ENCODE measurements at places on chromosomes 16 and 17. TPM values are rescaled to one million over a fixed set of nuclear protein-coding genes. Genes with fewer than 3 reads are reported as not detected.

DNA sequence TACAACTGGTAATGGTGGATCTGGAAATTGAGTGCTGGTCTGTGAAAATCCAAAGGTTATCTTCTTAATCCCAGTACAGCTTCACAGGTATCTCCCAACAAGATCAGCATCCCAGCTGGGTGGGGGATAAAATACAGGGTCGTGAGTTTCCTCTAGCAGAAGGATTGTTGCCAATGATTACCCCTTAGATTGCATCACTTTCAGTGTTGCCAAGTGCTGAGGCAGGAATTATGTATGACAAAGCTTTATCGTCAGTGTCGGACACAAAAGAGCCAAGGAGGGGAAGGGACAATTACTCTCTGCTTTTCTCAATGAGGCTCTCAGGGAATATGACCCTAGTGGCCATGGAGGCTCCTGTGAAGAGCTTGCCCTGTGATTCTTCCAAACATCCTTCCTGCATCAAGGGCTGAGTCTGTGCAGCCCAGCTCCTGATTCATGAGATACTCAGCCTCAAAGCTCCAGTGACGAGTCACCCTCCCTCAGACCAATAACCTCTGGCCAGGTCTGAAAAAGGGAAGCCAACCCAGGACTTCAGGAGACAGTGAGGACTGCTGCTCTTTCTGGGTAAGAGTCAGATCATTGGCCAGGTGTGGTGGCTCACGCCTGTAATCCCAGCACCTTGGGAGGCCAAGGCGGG is 15.0 kb downstream of the OR1F1 start:
- peaks cover 16% of the 10 kb centered on the region for H3K27me3 ChIP-seq
- no peaks in the 10 kb centered on the region for H3K36me3 ChIP-seq

DNA sequence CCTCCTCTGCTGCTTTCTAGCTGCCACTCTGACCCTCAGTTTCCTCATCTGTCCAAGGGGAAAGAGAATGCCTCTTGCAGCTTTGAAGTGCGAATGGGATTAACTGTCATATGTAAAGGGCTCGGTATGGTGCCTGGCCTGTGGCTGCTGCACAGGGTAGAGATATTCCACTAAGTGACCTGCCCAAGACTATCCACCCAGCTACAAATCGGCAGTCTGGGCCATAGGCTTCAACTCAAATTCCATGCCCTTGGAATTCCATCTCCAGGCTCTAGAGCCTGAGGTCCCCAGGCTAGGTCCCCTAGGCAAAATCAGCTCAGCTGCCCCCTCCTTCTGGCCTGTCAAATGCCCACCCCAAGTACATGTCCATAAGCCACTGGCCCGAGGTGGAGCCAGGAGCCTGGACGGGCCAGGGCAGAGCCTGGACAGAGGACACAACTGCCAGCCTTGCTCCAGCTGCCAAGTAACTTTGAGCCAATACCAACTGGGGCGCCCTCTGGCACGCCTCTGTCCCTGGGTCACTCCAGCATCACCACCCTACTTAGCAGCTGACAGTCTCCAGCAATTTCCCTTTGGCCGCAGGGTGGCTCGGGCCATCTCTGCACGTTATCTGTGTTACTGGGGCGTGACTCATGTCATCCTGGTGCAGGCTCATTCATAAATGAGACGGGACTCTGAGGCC is 57.2 kb downstream of the SDK2 start:
- H3K36me3 ChIP-seq, result peaks cover 7% of the 10 kb centered on the region
- no peak overlapping the region for H3K4me3 ChIP-seq
- peaks cover 2% of the 10 kb centered on the region for H3K27me3 ChIP-seq
- no peak overlapping the region for H3K27ac ChIP-seq
- H3K4me1 ChIP-seq, result peaks cover 28% of the 10 kb centered on the region
- no peak for DNase-seq

DNA sequence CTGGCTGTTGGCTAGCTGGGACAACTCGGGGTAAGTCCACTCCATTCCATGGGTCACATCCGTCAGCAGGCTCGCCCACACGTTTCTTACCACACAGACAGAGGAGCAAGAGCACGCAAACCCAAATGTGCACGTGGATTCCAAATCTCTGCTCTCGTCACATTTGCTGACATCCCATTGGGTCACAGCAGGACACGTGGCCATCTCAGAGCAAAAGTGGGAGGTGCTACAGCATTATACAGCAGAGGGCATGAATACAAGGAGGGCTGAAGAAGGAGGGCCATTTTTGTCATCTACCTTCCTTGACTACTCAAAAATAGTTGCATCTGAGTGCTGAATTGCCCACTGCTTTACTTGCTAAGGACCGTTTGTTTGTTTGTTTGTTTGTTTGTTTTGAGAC is 84.7 kb downstream of the RBBP6 start:
- no peak overlapping the region for H3K4me3 ChIP-seq
- H3K27ac ChIP-seq, result no peak overlapping the region
- H3K36me3 ChIP-seq, result peaks cover 3% of the 10 kb centered on the region

- H3K4me3 ChIP-seq, result no peak overlapping the region
- no peaks in the 10 kb centered on the region for H3K4me1 ChIP-seq
- no peak overlapping the region for H3K27ac ChIP-seq
- no peaks in the 10 kb centered on the region for H3K36me3 ChIP-seq
Observed at GRCh38 chr17:35548208-35548810, 10.8 kb upstream of the SLFN12L start.

DNA sequence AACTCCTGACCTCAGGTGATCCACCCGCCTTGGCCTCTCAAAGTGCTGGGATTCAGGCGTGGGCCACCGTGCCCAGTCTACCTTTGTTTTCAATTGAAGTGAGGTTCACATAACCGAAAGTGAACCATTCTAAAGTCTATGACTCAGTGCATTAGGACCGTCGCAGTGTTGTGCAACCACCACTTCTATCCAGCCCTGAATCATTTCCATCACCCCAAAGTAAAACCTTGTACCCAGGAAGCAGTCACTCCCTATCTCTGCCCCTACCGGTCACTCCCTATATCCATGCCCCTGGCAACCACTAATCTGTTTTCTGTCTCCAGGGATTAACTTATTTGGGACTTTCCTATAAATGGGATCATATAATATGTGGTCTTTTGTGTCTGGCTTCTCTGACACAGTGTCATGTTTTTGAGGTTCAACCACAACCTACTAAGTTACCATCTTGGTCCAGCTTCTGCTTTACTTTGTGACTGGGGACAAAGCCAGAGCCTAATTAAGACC is 28.3 kb upstream of the CDC42EP4 start:
- H3K4me3 ChIP-seq, result no peak overlapping the region
- peak overlapping the region; percentile 93 for H3K27ac ChIP-seq
- peaks cover 83% of the 10 kb centered on the region for H3K4me1 ChIP-seq
- no peaks in the 10 kb centered on the region for H3K27me3 ChIP-seq
- peaks cover 23% of the 10 kb centered on the region for H3K36me3 ChIP-seq

DNA sequence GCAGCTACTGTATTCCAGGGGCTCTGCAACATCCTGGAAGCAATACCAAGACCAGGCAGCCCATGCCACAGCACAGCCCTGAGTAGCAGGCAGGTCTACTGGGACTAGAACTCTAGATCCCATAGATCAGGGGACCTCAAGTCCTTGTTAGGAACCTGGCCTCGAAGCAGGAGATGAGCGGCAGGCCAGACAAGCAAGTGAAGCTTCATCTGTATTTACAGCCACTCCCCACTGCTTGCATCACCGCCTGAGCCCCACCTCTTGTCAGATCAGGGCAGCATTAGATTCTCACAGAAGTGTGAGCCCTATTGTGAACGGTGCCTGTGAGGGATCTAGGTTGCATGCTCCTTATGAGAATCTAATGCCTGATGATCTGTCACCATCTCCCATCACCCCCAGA is 295.7 kb upstream of the TNRC6C start:
- H3K4me1 ChIP-seq, result no peaks in the 10 kb centered on the region
- no peak for DNase-seq
- no peak overlapping the region for H3K27ac ChIP-seq
- no peak overlapping the region for H3K4me3 ChIP-seq

GRCh38 chr17:74898376-74898946 is 5.0 kb upstream of the FADS6 start:
- peaks cover 6% of the 10 kb centered on the region for H3K4me1 ChIP-seq
- no peak overlapping the region for H3K27ac ChIP-seq
- peaks cover 28% of the 10 kb centered on the region for H3K27me3 ChIP-seq

DNA sequence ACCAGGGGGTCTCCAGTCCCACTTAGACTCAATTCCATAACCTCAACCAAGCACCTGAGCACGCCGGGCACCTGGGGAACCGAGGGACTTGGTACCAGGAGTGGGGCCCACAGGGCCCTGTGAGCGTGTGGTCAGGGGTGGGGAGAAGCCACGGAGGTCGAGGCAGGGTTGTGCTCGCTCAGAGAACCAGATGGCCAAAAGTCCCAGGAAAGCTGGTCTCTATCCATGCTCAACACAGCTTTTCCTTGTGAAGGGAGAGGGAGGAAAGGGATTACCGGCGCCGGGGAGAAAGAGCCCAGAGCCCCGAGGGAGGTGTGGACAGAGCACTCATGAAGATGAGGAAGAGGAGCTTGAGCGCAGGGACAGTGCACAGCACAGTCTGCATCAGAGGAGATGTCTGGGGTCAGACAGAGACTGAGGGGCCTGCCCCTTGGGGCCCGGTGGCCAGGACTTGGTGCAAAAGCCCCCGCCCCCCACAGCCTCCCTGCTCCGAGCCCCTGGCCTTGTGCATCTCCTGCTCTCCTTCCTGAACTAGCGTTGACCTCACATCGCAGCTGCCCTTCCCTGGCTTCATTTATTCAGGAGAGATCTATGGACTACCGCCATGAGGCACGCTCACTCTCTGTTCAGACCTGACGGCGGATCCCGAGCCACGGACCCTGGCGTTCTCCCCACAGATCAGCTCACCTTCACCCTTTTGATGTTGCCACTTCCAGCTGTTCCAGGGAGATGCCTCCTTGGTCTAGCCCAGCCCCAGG is 355.4 kb upstream of the TNRC6C start:
- peaks cover 27% of the 10 kb centered on the region for H3K4me1 ChIP-seq
- peaks cover 2% of the 10 kb centered on the region for H3K36me3 ChIP-seq
- no peaks in the 10 kb centered on the region for H3K27me3 ChIP-seq
- no peak overlapping the region for H3K4me3 ChIP-seq
- H3K27ac ChIP-seq, result peak overlapping the region; percentile 15

DNA sequence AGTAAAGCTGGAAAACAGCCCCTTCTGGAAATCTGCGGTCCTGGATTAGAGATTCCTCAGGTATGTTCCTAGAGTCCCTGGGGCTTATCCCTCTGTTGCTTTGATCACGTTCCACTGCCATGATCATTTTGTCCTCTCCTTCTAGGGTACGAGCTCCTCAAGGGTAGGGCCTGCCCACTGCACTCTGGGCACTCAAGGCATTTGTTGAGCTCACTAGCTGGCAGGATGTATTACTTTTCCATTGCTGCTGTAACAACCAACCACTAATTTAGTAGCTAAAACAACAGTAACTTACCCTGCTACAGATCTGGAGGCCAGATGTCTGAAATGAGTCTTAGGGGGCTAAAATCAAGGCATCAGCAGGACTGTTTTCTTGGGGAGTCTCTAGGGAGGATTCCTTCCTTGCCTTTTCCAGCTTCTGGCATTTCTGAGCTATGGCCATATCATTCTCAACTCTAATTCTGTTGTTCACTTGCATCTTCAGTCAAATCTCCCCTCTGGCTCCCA is 65.7 kb downstream of the ARSG start:
- DNase-seq, result no peak
- H3K27ac ChIP-seq, result no peak overlapping the region
- H3K27me3 ChIP-seq, result no peaks in the 10 kb centered on the region
- H3K36me3 ChIP-seq, result no peaks in the 10 kb centered on the region
- no peak overlapping the region for H3K4me3 ChIP-seq

DNA sequence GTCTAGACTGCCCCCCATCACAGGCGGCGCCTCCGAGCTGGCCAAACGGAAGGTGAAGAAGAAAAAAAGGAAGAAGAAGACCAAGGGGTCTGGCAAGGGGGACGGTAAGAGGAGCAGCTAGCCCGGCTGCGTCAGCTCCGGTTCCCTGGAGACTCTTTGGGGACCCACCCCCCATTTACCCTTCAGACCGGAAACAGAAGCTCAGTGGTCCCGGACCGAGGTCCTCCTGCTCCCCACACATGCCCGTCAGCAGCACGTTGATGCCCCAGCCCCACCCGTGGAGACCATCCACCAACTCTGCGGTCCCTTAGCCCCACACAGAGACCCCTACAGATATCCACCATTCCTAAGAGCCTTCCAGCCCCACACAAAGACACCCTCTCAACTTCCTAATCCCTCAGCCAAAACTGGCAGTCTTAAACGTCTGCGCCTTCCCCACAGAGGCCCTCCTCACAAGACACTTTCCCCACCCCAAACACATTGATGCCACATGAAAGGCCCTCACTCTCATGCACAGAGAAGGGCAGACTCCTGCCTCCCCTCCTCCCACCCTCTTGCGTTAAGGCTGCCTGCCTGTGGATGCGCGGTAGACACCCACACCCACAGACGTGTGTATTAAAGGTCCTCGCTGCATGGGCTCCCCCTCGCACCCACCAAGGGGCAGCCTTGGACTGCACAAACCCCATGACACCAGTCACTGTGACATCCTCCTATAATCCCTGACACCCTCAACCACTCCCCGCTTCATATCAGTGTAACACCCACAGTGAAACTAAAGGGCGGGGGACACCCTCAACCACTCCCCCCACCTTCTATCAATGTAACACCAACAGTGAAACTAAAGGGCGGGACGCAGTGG is 58.2 kb upstream of the RPH3AL start:
- no peak for DNase-seq
- H3K4me1 ChIP-seq, result peaks cover 30% of the 10 kb centered on the region
- H3K4me3 ChIP-seq, result peak overlapping the region; percentile 82
- peaks cover 33% of the 10 kb centered on the region for H3K36me3 ChIP-seq
- H3K27ac ChIP-seq, result peak overlapping the region; percentile 82
- H3K27me3 ChIP-seq, result no peaks in the 10 kb centered on the region

- H3K4me3 ChIP-seq, result peak overlapping the region; percentile 56
- DNase-seq, result peak; percentile 46
- H3K27me3 ChIP-seq, result no peaks in the 10 kb centered on the region
- H3K36me3 ChIP-seq, result peaks cover 7% of the 10 kb centered on the region
- H3K27ac ChIP-seq, result peak overlapping the region; percentile 61
Observed at GRCh38 chr16:72787514-72788268, 260.2 kb downstream of the ZFHX3 start.

The INCA1 gene
- total RNA-seq, result 2.0 TPM

The MYBBP1A gene
- 30.9 TPM for total RNA-seq

The BTBD17 gene
- total RNA-seq, result 10.1 TPM
